Stimulated activated memory B cell treated with anti-CD40 and anti-IgM and Interleukin-4, amounts not matched to agents 10 μg/mL and 1 μg/mL and 100 μg/mL, for 72 hours (primary cell): ENCODE measurements at places on chromosomes 1 and 21.

- H3K27ac ChIP-seq = no peak overlapping the region
- no peak overlapping the region for H3K4me3 ChIP-seq
- no peaks in the 10 kb centered on the region for H3K27me3 ChIP-seq
- peaks cover 14% of the 10 kb centered on the region for H3K36me3 ChIP-seq
- peaks cover 11% of the 10 kb centered on the region for H3K4me1 ChIP-seq
Measured at GRCh38 chr1:214331180-214331579, 50.2 kb downstream of the SMYD2 start.

GRCh38 chr1:93306920-93307319 is 38.8 kb upstream of the DR1 start:
- H3K36me3 ChIP-seq = peaks cover 8% of the 10 kb centered on the region
- H3K4me1 ChIP-seq = no peaks in the 10 kb centered on the region
- no peak overlapping the region for H3K27ac ChIP-seq
- ATAC-seq = no peak
- no peaks in the 10 kb centered on the region for H3K27me3 ChIP-seq

DNA sequence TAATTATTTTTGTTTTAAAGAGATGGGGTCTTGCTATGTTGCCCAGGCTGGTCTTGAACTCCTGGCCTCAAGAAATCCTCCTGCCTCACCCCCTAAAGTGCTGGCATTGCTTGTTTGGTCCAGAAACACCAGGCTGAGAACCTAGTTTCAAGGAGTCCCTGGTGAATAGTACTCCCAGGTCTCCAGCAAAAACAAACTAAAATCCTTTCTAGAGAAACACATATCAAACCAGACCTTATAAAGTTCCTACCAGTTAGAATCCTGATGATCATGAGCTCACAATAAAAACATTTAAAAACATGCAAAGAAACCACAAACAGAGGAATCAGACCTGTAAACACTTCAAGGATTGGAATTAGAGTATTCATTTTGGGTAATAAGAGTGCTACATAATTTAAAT is 34.4 kb upstream of the PADI1 start:
- no peak overlapping the region for H3K4me3 ChIP-seq
- no peaks in the 10 kb centered on the region for H3K4me1 ChIP-seq
- H3K36me3 ChIP-seq = peaks cover 6% of the 10 kb centered on the region

DNA sequence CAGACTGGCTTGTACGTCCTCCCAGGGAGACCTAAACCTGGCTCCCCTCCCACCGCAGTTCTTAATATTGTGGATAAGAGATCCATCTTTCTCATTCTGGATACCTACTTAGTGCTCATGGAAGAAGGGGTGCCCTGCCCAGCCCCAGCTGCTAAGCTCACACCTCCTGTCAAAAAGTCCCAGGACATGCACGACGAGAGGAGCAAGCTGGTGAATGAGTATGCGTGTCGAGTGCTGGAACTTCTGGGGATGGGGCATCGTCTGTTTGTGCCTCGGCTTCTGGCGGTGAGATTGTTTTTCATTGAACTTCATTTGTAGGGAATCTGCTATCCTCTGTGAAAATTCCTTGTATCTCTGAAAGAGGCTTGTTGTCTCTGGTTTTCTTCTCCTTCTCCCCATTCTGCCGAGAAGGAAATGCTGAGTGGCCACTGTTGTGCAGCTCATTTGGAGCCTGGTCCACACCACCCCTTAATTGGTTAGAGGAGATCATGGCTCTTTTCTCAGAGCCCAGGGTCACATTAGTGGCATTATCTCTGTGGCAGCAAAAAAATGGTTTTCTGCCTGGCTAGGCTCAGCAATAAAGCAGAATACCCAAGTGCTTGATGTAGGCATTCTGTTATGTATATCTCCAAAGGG is 199.4 kb upstream of the CACYBP start:
- H3K27me3 ChIP-seq = no peaks in the 10 kb centered on the region
- no peak overlapping the region for H3K4me3 ChIP-seq
- peaks cover 5% of the 10 kb centered on the region for H3K4me1 ChIP-seq
- H3K36me3 ChIP-seq = no peaks in the 10 kb centered on the region
- no peak overlapping the region for H3K27ac ChIP-seq

GRCh38 chr1:167360120-167360519 is 139.4 kb downstream of the POU2F1 start:
- ATAC-seq = no peak
- H3K4me3 ChIP-seq = no peak overlapping the region
- H3K27me3 ChIP-seq = no peaks in the 10 kb centered on the region

DNA sequence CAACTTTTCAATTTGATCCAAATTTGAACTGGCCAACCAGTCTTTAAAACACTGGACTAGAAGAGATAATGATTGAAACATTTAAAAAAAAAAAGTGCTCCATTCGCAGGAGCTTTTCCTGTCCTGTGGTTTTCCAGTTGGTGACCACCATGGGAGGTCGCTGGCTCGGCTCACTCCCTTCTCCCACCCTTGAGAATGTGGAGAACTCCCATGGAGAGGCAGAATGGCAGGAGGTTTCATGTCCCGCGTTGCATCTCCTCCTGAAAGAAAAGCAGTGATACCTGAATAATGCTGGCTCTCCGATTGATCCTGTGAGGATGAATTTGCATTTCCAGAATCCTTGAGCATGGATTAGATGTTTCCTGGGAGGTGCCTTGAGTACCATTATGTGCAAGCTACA is 16.5 kb upstream of the MPZL1 start:
- ATAC-seq = no peak
- no peak overlapping the region for H3K4me3 ChIP-seq
- H3K27ac ChIP-seq = no peak overlapping the region
- peaks cover 65% of the 10 kb centered on the region for H3K4me1 ChIP-seq
- no peaks in the 10 kb centered on the region for H3K27me3 ChIP-seq
- peaks cover 37% of the 10 kb centered on the region for H3K36me3 ChIP-seq
